Stimulated activated CD8-positive, alpha-beta memory T cell treated with anti-CD3 and anti-CD28 coated beads, Interleukin-7, amount 100 ng/mL, for 48 hours (primary cell): ENCODE measurements at places on chromosomes 3 and 15.

DNA sequence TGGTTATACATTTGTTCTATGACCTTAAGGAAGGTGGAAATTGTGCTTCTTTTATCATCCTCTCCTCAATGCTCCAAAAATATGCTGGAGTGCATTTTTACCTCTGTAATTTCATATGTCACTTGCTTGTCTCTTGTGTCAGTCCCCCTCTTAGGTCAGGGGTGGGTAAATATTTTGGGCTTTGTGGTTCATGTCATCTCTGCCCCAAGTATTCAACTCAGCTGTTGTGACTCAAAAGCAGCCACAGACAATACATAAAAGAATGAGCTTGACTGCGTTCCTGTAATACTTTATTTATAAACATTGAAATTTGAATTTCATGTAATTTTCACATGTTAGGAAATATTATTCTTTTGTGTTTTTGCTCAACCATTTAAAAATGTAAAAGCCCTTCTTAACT is 60.4 kb upstream of the SLC24A5 start:
- DNase-seq, result no peak

GRCh38 chr3:56197991-56198390 is 270.3 kb downstream of the ERC2 start:
- DNase-seq, result no peak

- no peak for DNase-seq
Measured at GRCh38 chr15:77118882-77119321, 48.0 kb upstream of the TSPAN3 start.

- DNase-seq, result no peak
Measured at GRCh38 chr3:45986303-45986982, 9.2 kb downstream of the FYCO1 start.

GRCh38 chr15:63576441-63576840 is 20.7 kb upstream of the FBXL22 start:
- no peak for DNase-seq

DNA sequence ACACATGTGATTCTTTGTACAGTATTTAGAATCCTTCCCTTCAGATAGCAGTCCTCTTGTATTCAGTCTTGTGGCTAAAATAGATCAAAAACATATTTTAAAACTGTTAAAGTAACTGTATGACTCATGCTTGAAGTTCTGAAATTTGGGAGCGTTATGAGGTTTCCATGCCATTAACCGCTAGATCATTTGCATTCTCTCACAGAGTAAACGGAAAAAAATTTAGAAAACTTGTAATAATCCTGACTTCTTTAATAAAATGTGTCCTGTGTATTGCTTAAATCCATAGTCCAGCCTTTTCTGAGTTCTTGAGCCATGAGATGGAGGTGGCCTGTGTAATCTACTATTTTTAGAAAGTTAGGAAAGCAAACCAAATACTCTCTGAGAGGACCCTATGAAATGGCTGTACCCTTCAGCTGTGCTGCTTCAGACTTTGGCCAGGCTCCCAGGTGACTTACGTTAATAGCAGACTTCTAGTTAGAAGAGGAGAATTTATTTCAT is 33.8 kb downstream of the MBNL1 start:
- no peak for DNase-seq

GRCh38 chr15:99475754-99476412 is 89.9 kb upstream of the MEF2A start:
- no peak for DNase-seq

DNA sequence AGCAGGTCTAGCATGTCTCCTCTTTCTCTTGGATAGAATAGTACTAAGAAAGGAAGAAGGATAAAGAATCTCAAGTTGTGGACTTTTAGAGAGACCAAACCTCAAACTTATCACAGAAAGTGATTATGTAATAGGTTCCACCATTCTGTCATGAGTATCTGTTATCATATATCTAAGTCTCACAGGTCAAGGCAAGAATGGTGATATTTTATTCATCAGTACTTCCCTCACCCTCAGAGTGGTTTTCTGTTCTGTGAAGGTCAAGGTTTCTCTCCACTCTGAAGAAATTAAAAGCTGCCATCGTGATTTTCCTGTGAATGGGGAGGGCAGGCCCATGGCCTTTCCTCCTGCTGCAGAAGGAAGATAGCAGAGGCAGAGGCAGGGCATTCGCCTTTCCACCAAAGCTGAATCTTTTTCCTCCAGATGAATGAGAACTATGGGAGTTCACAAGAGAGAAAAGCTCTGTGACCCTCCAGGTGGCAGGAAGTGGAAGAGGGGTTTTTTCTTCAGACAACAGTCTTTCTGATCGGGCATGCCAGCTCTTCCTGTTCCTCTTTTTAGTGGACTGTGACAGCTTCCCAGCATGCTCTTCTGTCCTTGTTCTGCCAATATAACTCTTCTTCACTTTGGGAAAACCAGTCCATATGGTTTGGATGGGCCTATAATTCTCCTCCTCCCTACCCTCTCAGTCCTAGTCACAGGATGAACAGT is 37.1 kb upstream of the CCK start:
- DNase-seq, result no peak

DNA sequence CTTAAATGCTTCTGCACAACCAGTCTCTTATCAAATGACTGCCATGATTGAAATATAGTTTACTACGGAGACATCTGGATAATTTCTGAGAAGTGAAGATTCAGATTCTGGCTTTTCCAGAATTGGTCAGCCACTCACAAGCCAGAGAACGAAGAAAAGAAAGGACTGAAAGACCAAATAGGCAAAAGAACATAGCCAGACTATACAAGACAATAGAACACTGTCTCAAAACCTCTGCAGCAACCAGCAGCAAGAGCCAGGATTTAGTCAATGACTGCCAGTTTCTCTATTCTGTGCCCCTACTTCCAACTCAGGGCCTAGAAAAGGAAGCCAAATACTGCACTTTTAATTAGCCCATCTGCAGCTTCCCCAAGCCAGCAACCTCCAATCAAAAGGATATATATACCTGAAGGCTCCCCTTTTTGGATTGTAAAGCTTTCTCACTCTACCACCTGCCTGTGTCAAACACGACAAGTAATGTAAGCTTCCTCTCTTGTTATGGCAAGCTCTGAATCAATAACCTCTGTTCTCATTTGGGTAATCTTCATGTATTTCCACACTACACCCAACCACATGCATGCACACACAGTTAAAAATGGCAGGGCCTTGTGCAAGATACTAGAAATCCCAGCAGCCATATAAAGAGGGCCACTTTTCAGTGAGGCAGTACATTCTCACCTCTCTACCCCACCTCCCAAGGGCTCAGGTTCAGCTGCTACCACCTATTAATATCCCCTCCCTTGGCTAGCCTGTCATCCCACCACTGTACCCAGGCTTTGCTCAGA is 97.1 kb downstream of the ERC2 start:
- no peak for DNase-seq

GRCh38 chr3:158794206-158794605 is 7.6 kb upstream of the MFSD1 start:
- no peak for DNase-seq
